Thyroid gland (tissue), 4 donors: ENCODE measurements at places on chromosomes 6 and 20.

GRCh38 chr6:87710090-87710489 lies 8.1 kb upstream of the AKIRIN2 start:
- no peaks in the 10 kb centered on the region for H3K4me1 ChIP-seq
- H3K4me3 ChIP-seq, result no peak overlapping the region
- H3K27me3 ChIP-seq, result no peaks in the 10 kb centered on the region
- no peak overlapping the region for H3K27ac ChIP-seq
- no peaks in the 10 kb centered on the region for H3K36me3 ChIP-seq

- no peak overlapping the region for H3K27ac ChIP-seq
- H3K4me1 ChIP-seq, result peaks cover 7% of the 10 kb centered on the region
- no peaks in the 10 kb centered on the region for H3K27me3 ChIP-seq
- no peak for DNase-seq
- no peak overlapping the region for H3K4me3 ChIP-seq
Measured at GRCh38 chr6:163955096-163955495, 540.6 kb downstream of the QKI start.

DNA sequence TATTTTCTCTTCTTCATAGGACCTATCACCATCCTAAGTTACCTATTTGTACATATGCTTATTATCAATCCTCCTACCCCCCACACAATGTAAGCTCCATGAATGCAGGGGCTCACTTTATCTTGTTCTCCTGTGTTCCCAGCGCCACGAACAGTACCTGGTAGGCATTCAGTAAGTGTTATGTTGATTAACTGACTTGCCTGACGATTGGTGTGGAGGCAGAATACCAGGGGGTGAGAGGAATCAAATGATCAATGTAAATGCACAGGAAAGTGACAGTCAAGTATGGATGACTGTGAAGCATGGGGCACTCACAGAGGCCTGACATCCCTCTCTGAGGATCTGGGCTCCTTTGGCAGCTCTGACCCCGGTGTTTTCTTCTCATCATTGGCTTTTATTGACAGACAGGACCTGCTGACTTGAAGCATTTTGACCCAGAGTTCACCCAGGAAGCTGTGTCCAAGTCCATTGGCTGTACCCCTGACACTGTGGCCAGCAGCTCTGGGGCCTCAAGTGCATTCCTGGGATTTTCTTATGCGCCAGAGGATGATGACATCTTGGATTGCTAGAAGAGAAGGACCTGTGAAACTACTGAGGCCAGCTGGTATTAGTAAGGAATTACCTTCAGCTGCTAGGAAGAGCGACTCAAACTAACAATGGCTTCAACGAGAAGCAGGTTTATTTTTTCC lies 6.1 kb upstream of the IFT52 start:
- H3K4me1 ChIP-seq, result peaks cover 15% of the 10 kb centered on the region
- no peak overlapping the region for H3K27ac ChIP-seq
- H3K36me3 ChIP-seq, result no peaks in the 10 kb centered on the region
- no peak overlapping the region for H3K4me3 ChIP-seq

GRCh38 chr6:12555781-12556180 lies 160.8 kb upstream of the PHACTR1 start:
- H3K4me3 ChIP-seq, result no peak overlapping the region
- H3K27ac ChIP-seq, result no peak overlapping the region
- H3K27me3 ChIP-seq, result no peaks in the 10 kb centered on the region
- no peaks in the 10 kb centered on the region for H3K36me3 ChIP-seq
- DNase-seq, result no peak
- no peaks in the 10 kb centered on the region for H3K4me1 ChIP-seq

GRCh38 chr6:6582131-6582530 lies 6.4 kb upstream of the LY86 start:
- peaks cover 15% of the 10 kb centered on the region for H3K4me1 ChIP-seq
- no peaks in the 10 kb centered on the region for H3K27me3 ChIP-seq
- H3K36me3 ChIP-seq, result no peaks in the 10 kb centered on the region
- no peak overlapping the region for H3K4me3 ChIP-seq
- peak overlapping the region; percentile 20 for H3K27ac ChIP-seq

- H3K27me3 ChIP-seq, result no peaks in the 10 kb centered on the region
- H3K4me3 ChIP-seq, result no peak overlapping the region
- H3K4me1 ChIP-seq, result no peaks in the 10 kb centered on the region
- H3K27ac ChIP-seq, result no peak overlapping the region
- DNase-seq, result no peak
Measured at GRCh38 chr6:32411566-32412327, 4.8 kb upstream of the BTNL2 start.

DNA sequence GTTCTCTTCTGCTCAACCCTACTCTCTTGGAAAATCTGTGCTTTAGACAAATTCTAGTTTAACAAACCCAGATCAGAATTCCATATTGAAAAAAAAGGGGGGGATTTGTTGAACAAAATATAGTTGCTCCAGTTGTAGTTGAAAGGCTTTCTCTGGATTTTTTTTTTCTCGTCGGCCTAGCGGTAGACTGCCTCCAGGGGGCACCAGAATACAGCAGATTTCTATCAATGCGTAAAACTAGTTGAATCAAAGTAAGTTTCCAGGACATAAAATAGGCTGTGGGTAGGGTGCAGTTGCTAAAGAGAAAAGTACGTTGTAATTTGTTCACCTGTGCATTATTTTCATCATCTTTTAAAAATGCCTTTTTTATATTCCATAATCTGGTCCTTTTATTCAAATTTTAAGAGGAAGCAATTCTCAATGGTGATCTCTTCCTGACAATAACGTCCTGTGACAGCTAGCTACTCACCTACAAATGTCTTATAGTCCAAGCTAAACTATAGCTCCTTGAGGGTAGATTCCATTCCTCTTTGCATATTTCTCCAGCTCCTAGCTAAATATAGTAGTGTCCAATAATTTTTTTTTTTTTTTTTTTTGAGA lies 105.4 kb downstream of the PERP start:
- H3K4me3 ChIP-seq, result no peak overlapping the region
- no peaks in the 10 kb centered on the region for H3K27me3 ChIP-seq
- H3K27ac ChIP-seq, result no peak overlapping the region

DNA sequence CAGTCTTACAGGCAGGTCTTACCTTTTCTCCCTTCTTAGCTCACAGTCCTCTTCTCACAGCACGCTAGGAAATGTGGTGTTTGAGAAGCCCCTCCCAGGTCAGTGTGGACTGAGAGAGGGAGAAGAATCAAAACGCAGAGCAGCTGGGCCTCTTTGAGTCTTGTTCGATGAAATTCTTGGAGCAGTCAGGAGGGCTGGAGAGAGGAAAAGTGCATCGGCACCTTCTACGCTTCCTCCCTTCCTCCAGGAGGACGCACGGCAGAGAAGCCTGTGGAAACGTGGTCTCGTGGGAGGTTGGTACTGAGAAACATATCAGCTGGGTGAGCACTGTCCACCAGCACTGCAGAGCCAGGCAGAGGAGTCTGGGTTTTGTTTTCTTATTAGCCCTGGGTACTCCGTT lies 52.7 kb downstream of the TXLNB start:
- no peaks in the 10 kb centered on the region for H3K36me3 ChIP-seq
- no peaks in the 10 kb centered on the region for H3K4me1 ChIP-seq
- H3K4me3 ChIP-seq, result no peak overlapping the region
- no peak for DNase-seq
- no peak overlapping the region for H3K27ac ChIP-seq

- no peak for DNase-seq
- H3K27me3 ChIP-seq, result no peaks in the 10 kb centered on the region
- H3K4me3 ChIP-seq, result peak overlapping the region; percentile 44
- peaks cover 20% of the 10 kb centered on the region for H3K4me1 ChIP-seq
Measured at GRCh38 chr6:41939848-41940758, 1.5 kb downstream of the CCND3 start.
